Neural progenitor cell (in vitro differentiated cells): ENCODE measurements at places on chromosomes 16 and 17.

- no peak for DNase-seq
Observed at GRCh38 chr17:17077861-17078732, 35.8 kb downstream of the MPRIP start.

DNA sequence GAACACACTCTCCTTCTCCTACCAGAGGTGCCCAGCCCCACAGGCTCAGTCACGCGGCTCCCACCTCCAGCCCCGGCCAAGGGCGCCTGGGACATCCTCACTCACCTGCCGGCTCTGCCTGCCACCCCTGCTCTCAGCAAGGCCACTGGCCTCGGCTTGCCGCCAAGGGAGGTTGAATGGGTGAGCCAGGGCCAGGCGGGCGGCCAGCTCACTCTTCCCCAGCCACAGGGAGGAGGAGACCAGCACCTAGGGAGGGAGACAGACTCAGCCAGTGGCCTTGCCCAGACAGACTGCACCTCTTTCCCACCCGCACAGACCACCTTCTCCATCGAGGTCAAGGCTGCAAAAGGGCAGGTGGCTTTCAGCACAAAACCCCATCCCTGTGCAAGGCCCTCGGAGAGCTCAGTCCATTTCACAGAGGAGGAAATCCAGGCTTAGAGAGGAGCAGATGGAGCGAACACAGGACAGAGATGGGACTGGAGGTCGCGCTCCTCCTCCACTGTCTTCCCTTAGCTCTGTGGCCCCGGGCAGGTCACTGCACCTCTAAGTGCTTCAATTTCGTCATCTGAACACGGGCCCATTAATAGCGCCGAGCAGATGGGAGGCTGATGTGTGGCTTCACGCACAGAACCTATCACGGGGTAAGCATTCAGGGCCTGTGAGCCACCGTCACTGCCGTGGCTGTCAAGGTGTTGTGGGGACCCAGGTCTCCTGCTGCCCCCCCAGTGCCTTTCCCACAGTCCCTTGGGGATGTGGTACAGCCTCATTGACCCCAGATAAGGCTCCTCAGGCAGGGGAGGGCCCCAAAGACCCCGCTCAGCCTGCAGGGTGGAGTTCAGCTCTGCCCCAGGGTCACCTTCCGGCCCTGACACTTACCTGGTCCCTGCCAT lies 56.1 kb downstream of the RMI2 start:
- DNase-seq, result no peak

- DNase-seq, result no peak
Observed at GRCh38 chr17:7893187-7893880, 4.7 kb downstream of the CHD3 start.

DNA sequence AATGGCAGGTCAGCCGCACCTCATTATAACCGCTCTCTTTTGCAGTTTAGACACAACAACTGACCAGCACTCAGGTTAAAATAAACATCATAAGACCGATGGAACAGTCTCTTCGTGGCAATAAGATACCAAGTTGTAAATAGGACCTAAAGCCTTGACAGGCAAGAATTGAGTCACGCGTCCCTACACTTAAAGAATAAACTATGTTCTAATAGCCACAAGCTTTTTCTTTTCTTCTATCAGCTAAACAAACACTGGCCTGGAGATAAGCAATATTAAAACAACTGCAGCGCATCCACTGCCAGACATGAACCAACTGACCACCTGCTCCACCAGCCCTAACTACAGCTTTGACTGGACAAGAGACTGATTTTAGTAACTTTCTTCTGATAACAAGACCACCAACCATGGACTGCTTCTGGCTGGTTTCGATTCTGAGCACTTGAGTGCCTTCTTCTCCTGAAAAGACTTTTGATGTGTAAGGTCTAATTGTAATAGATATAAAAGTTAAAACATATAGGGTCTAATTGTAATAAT lies 17.5 kb downstream of the SLFN12L start:
- no peak for DNase-seq

- DNase-seq, result no peak
Observed at GRCh38 chr16:83315271-83315670, 492.5 kb upstream of the HSBP1 start.

DNA sequence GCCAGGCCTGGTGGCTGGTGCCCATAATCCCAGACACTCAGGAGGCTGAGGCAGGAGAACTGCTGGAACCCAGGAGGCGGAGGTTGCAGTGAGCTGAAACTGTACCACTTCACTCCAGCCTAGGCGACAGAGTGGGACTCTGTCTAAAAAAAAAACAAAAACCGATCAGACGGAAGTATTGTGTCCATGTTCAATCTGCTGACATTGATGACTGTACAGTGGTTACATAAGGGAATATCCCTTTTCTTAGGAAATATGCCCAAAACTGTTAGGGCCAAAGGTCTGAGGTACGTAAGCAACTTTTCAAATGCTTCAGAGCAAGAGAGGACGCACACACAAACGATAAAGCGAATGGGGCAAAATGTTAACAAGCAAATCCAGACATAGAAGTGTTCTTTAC lies 69.8 kb upstream of the DNAH17 start:
- no peak for DNase-seq

- DNase-seq, result peak; percentile 61
Observed at GRCh38 chr17:38415250-38416194, 12.7 kb upstream of the ARHGAP23 start.

DNA sequence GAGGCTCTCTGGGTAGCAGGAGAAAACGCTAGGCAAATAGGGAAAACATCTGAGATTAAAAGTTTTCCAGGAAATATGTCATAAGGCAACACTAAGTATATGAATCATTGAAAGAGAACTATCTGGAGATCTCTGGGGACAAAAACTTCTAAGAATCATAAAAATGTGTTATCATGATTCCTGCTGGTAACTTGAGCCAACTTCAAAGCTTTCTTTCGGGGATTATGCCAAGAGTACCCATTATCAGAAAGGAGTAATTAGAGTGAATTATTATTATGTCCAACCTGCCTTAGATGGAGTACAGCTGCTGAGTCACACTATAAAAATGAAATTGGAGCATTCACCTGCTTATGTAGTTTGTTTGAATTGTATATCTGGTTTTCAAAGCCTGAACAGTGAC lies 488.5 kb upstream of the SOX9 start:
- no peak for DNase-seq
